Left kidney (tissue), 8 donors: ENCODE measurements at places on chromosomes 6 and 20.

DNA sequence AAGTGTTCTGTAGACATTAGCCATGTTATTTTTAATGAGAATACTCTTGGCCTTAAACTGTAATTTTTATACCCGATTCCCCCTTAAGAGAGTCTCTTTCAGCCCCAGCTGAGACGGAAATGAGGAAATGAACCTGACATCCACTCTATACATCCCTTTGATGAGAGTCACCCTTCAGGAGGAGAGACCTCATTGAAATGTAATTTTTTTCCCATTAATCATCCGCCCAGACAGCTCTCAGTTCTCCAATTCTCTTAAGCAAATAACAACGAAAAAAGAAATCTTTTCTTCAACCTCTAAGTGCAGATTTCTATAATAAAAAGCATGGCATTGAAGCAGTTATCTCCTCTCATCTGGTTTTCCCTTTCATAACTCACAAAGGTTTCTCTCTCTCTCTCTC, 243.8 kb upstream of the PMEPA1 start:
- DNase-seq: no peak

DNA sequence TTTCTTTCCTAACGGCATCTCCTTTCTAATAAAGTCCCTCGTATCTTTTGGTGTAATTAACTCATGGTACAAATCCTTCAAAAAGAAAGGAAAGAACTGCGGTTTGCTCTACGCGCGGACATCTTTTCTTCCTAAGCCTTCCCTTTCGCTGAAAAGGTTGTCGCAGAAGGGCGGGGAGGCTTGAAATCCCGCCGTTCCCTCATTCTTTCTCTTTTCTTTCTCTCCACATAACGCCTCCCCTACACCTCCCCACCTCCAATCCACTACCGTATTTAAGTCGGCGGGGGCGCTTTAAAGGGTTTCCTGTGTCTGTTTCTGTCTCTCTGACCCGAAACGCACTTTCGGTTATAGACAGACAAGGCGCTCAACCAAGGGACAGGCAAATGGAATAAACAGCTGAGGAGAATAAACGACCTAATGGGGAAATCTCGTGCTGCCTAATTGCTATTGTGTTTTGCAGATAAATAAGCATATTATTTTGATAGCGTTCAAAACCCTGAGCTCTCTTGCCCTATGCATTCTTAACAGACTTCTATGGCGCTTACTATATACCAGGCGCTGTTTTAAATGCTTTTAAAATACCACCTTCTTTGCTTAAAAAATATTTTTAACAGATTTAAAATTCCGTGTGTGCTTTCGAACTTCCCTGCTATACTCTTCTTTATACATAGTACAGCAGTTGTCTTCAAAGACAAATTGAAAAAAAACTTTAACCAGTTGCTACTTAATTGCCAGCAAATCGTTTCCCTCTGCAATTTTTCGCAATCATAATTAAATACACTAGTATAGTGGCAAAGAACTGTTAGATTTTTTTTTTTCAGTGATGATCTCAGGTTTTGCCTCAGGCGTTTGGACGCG, 2.5 kb upstream of the HEY2 start:
- DNase-seq: peak; percentile 74

GRCh38 chr20:19009081-19009688, 195.6 kb downstream of the SCP2D1 start:
- DNase-seq: no peak

DNA sequence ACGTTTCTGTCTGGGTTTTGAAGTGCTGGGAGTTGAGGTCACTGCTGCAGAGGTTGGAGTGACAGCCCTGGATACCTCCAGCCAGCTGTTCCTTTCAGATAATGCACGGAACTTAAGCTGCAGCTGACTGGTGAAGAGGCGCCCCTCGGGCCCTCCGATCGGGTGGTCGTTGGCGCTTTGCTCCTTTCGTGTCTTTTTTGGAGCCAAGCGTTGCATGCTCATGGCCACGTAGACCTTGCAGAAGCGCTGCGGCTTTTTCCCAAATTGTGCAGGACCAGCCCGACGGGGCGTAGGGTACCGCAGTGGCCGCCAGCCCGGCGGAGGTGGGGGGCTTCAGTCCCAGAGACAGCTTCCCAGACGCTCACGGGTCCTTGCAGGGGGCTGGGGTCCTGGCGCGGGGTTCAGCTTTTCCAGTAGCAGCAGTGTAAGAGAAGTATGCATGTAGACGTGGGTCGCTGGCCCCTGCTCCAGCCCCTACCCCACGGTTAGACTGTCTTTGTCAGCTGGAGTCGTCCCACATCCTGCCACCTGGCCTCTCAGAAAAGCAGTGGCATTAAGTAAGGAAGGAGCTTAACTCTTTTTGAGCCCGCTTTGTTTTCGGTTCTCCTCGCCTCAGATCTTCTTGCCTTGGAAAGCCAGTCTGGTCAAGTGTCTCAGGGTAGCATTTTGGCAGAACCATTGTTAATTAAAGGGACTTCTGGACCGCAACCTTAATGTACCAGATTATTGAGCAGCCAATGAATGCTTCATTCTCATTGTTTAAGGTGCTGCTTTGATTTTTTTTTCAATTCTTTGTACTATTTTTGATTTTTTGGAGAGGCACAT, 838 bp downstream of the TNFAIP3 start:
- no peak for DNase-seq

DNA sequence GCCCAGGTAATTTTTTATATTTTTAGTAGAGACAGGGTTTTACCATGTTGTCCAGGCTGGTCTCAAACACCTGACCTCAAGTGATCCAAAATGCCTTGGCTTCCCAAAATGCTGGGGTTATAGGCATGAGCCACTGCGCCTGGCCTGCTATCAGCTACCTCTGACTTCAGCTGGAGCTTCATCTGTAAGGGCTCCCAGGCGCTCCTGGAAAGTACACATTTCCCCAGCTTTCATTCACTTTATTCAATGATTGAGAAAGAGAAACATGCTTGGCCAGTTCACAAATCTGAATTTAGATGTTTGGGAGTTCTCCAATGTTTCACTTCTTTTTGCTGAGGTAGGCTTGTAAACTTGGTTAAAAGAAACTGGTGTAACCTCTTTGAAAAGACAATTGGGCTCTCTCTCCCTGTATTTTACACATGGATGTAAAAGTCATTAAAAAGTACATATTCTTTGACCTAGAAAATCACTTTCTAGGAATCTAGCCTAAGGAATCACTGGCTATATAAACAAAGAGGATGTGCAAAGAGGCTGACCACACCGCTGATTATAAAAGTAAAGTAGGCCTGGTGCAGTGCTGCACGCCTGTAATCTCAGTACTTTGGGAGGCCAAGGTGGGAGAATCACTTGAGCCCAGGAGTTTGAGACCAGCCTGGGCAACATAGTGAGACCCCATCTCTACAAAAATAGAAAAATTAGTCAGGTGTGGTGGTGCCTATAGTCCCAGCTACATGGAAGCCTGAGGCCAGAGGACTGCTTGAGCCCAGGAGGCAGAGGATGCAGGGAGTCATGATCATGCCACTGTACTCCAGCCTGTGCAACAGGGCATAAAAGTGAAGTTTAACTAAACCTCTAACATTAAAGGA, 128.9 kb downstream of the BACH2 start:
- no peak for DNase-seq

DNA sequence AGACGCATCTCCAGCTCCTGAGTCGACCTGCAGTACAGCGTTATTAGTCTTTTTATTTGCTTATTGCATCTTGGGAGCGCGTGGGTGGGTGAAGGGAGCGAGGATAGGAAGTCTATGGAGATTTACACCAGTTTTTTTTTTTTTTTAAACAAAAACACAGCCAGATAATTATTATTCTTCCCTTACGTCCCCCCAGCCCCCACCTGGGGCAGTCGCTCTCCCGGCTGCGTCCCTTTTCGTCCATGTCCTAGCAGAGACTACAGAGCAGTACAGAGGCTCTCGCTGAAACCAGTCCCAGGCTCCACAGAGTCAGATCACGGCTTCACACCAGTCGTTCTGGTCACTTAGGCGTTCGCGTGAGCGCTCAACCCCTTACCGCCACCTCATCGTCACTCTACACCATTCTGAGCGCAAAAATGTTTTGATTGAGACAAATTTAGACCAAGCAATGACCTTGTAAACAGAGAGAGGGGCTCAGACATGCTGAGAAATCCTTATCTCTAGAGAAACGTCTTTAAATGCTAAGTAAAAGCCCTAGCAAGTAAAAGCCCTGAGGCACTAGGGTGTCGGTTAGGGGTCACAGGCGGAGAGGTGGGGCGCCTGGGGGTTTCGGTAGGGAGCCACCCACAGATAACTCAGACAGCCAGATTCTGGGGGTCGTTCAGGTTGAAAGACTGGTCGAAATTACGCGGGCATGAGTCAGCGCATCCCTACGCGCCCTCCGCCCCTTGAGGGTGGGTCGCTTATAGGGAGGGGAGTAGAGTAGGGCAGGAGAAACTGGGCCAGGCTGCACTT, 975 bp upstream of the PPT2 start:
- DNase-seq: no peak

GRCh38 chr6:8269094-8269493, 166.3 kb downstream of the SLC35B3 start:
- no peak for DNase-seq

GRCh38 chr6:136751991-136752390, 40.3 kb downstream of the MAP3K5 start:
- no peak for DNase-seq

GRCh38 chr6:108544606-108545005, 16.1 kb upstream of the FOXO3 start:
- no peak for DNase-seq
